Sciatic nerve (tissue), 2 donors: ENCODE measurements at places on chromosomes 11 and 22.

DNA sequence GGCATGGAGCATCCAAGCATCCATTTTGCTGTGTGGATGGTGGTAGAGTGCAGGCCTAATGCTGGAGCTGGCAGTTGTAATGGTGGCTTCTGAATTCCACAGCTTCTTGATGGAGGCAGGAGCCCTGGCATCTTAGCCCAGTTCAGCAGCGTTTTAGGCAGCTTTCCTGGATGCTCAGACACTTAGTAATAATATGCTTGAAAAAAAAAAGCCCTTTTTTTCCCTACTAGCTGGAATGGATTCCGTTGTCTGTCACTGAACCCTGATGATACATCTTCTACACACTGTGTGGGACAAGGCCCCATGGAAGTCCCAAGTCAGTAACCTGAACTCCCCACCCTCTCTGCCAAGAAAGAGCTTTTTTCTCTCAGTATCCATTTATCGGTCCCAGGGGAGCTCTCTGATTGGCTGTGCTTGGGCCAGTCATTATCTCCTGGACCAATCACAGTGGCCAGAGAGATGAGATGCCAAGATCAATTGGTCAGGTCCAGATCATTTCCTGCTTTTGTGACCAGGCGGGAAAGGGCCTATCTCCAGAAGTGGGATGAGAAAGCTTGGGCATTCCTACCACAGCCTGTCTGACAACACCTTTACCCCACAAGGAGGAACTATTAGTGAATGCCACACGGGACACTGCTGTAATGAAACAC lies 34.2 kb downstream of the MCM5 start:
- no peak for DNase-seq

DNA sequence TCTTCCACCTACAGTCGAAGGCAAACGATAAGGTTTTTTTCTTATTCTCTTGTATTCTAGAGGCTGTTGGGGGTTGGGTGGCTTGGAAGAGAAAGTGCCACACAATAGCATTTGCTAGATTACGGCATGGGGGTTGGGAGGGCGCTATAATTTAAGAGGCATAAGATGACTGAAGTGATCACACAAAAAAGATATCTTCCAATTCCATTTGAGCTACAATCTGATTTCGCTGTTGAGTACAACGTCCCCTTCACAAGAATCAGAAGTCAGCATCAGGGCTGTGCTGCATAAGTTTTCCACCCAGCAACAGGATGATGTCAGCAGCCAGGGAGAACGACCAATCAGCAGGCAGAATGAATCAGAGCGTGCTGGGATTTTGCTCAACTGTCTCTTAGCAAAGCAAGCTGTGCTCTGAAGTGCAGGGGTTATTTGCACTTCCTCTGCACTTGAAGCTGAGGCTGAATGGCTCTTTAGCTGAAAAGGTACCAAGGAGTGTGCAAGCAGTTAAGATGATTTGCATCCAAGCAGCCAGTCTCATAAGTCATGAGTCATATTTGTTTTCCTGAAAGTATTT lies 23.2 kb upstream of the SESN3 start:
- peak; percentile 84 for DNase-seq

- no peak for DNase-seq
Observed at GRCh38 chr11:84648471-84648870, 978.7 kb downstream of the DLG2 start.

DNA sequence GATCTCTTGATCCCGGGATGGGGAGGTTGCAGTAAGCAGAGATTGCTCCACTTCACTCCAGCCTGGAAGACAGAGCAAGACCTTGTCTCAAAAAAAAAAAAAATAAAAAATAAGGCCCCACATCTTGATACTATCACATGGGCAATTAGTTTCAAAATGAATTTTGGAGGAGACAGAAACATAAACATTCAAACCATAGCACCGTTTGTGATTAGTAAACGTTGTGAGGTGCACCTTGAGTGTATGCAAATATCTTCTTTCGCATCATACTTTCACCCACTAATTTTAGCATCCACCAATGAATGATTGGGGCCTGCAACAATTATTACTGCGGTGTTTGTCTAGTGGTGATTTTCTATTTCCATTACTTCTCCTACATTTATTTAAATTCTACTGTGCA lies 11.0 kb upstream of the SPDYC start:
- DNase-seq = peak; percentile 9

DNA sequence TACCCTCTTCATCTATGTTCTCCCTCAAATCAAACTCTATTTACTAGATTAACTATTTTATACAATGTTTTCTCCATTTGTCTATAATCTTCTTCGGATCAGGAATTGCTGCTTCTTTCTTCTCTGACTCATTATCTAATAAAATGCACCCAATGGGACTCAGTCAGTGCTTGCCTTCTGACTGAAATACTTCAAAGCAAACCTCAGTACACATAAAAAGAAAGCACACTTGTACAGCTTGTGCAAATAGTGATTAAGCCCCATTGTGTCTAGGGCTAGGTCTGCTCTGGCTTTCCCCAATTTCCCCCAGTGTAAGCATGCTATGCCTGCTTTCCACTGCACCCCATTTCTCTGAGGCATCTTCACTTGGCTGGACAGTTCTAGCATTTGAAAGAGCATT lies 118.6 kb upstream of the C11orf87 start:
- no peak for DNase-seq

GRCh38 chr11:33690290-33691065 lies 10.1 kb downstream of the C11orf91 start:
- peak; percentile 82 for DNase-seq

- DNase-seq = no peak
Observed at GRCh38 chr11:2928605-2929530, at the start of gene PHLDA2. Gene PHLDA2 (minus strand): TSS chr11:2929420. CDS start chr11:2929364, 56 bp downstream.

- no peak for DNase-seq
Observed at GRCh38 chr11:96464700-96465307, 75.0 kb downstream of the JRKL start.

GRCh38 chr11:27239305-27239942 lies 123.6 kb downstream of the CCDC34 start:
- DNase-seq = peak; percentile 77

DNA sequence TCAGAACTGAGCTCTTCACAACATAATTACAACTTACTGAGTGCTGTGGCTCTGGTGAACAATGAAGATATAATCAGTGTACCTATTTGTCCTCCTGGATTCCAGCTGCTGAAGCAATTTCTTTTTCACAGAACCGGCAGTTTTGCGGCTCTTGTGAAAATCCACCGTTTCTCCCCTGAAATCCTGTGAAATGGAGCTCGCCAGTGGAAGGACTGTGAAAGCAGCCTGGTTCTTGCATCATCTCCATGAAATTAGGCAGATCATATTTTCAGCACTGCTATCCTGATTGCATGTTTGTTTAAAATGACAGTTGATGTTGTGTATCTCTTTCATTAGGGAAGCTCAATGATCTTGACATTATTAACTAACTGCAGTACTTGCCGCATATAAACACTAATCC lies 120.2 kb upstream of the SNX19 start:
- DNase-seq = no peak

- no peak for DNase-seq
Observed at GRCh38 chr22:47401592-47401898, 639.1 kb downstream of the TBC1D22A start.

GRCh38 chr11:126805870-126806269 lies 194.7 kb downstream of the KIRREL3 start:
- no peak for DNase-seq

GRCh38 chr11:106961518-106961917 lies 56.8 kb downstream of the GUCY1A2 start:
- DNase-seq = no peak

GRCh38 chr11:422249-422656 lies 7.5 kb upstream of the SIGIRR start:
- DNase-seq = no peak

- no peak for DNase-seq
Observed at GRCh38 chr11:76455931-76456330, 11.1 kb downstream of the EMSY start.

- DNase-seq = no peak
Observed at GRCh38 chr22:17774206-17774925, at the start of gene BID. Gene BID (minus strand): TSS chr22:17774469. CDS start chr22:17750116, 24,353 bp downstream.

GRCh38 chr11:63564056-63564774 lies 1.0 kb upstream of the PLAAT2 start:
- no peak for DNase-seq

GRCh38 chr11:21511835-21512440 lies 680.9 kb upstream of the ANO5 start:
- peak; percentile 62 for DNase-seq

DNA sequence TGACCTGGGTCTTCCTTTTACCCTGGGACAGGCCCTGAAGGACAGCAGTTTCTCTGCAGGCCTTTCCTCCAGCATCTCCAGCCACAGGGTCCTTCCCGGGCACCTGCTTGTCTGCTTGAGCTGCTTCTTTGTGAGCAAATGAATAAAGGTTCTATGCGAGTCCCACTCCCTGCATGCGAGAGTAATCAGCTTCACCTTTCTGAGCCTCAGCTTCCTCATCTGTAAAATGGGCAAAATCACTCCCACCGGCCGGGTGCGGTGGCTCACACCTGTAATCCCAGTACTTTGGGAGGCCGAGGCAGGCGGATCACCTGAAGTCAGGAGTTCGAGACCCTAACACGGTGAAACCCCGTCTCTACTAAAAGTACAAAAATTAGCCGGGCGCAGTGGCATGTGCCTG lies 31.1 kb downstream of the IFT27 start:
- DNase-seq = peak; percentile 18

DNA sequence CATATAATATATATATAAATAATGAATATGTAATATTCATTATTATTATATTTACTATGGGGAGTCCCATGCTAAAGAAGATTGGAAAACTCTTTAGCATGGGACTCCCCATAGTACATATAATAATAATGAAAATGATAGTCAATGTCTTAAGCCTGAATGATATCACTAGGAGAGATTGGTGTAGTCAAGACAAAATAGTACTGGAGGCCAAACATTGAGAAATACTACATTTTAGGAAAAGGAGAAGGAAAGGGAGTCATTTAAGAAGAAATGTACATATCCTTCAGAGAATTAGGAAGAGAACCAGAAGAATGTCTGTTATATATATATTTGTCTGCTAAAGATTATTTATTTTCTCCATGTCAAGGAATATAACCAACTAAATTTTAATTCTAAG lies 5.0 kb upstream of the VWA5A start:
- DNase-seq = no peak

- peak; percentile 72 for DNase-seq
Observed at GRCh38 chr11:67270256-67271204, 4.3 kb downstream of the GRK2 start.

GRCh38 chr11:3115321-3115720 lies 49.8 kb downstream of the OSBPL5 start:
- DNase-seq = no peak

GRCh38 chr11:100152766-100153165 lies 534.3 kb upstream of the ARHGAP42 start:
- DNase-seq = no peak
